ENCODE measurements at places on chromosomes 7 and 10.

DNA sequence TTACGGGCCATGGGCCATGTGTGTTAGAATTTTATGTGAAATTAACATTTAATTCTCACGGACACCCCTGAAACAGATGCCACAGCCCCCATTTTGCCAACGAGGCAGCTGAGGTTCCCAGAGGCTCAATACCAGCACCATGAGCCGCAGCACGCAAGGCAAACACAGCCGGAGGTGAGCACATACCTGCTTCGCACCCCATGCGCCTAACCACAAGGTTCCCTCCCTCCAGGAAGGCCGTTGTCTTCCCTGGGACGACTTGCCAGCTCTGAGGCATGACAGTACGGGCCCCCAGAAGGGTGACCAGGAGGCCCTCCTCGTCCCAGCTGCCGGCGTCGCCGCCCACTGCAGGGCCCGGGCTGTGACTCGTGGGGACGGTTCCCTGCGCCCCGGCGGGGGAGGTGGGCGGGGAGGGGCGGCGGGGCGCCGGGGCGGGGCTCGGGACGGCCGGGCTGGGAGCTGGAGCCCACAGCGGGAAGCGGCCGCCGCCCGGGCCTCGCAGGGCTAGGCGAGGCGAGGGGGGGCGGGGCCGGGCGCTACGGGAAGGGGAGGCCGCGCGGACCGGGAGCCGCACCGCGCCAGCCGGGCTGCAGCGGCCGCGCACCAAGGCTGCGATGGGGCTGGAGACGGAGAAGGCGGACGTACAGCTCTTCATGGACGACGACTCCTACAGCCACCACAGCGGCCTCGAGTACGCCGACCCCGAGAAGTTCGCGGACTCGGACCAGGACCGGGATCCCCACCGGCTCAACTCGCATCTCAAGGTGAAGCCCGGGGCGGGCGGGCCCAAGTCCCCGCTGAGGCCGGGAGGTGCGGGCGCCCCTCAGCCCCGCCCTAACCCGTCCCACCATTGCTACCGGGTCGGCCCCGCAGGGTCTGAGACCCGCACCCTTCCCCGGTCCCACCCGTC lies at the start of gene CAV2:
CAV2 (plus strand) TSS at position 571 of the 910 bp plus-strand sequence; CDS start at position 615, 44 bp downstream.
- peak; percentile 41 for DNase-seq

GRCh38 chr10:14612873-14613587 lies 161.7 kb downstream of the FAM107B start:
- no peak for DNase-seq

- DNase-seq, result no peak
Observed at GRCh38 chr10:96077156-96077555, 33.8 kb downstream of the CCNJ start.

DNA sequence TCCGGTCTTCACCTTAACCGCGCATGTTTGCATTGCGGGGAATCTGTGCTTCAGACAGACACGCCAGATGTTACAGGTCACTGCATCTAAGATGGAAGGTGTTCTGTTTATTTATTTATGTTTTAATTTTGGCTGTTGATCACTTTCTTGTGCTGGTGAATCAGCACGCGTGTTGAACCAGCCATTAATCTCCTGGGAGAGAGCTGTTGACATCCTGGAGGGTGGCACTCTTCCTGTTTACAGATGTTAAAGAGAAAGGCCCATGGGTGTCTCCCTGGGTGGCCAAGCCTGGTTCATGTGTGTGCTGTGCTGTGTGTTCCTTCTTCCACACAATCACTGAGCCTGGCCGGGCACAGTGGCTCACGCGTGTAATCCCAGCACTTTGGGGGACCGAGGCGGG lies 355.3 kb downstream of the PAXIP1 start:
- no peak for DNase-seq

Measured in HT1080 (cell line).